ENCODE measurements at places on chromosomes 2 and 18.

DNA sequence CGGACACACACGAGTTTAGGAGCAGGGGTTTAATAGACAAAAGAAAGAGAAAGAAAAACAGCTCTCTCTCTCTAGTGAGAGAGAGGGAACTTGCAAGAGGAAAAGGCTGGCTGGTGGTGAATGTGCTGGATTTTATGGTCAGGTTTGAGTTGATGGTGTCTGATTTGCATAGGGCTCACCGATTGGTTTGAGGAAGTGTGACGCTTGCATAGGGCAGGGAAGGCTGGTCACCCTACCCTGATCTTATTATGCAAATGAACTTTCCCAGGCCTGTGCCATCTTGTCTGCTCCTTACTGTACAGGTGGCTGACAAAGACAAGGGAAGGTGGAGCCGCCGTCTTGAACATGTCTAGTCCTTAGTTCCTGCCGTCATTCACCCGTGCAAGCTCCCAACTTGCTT is 408.9 kb downstream of the RIT2 start:
- no peak for DNase-seq

- no peak for DNase-seq
Measured at GRCh38 chr2:30871980-30872789, 64.9 kb upstream of the CAPN13 start.

- DNase-seq: no peak
Measured at GRCh38 chr18:41645589-41646360, 309.3 kb upstream of the PIK3C3 start.

GRCh38 chr2:86065512-86065911 is 40.2 kb downstream of the POLR1A start:
- DNase-seq: no peak

- no peak for DNase-seq
Measured at GRCh38 chr2:191266201-191266600, 21.0 kb downstream of the MYO1B start.

- no peak for DNase-seq
Measured at GRCh38 chr18:79485788-79486355, 90.1 kb downstream of the NFATC1 start.

Measured in stimulated activated CD4-positive, alpha-beta T cell treated with anti-CD3 and anti-CD28 coated beads, Interleukin-1b, Interleukin-23, amount 100 ng/mL, for 1 hour (primary cell).